ENCODE measurements at places on chromosomes 16 and 17.

GRCh38 chr16:73051961-73052360 is 4.0 kb upstream of the ZFHX3 start:
- H3K4me1 ChIP-seq, result peaks cover 7% of the 10 kb centered on the region
- no peaks in the 10 kb centered on the region for H3K36me3 ChIP-seq
- no peak overlapping the region for H3K4me3 ChIP-seq
- DNase-seq, result no peak
- H3K27me3 ChIP-seq, result peaks cover 53% of the 10 kb centered on the region
- H3K27ac ChIP-seq, result no peak overlapping the region

DNA sequence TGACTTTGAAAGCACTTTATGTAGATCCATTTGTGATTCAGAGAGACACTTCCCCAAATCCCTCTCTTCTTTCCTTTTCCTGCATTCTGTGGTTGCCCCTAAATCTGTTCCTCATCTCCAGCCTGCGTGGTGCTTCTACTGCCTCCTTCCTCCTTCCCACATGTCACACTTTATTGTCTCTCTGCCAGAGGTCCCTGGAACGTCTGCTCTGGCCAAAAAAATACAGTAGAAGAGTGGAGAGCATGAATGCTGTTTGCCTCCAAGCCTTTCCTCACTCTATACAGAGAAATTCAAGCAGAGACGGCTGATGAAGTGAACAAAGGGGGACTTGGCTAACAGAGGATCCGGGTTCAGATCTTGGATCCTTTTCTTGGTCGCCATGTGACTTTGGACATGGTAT is 22.8 kb upstream of the IRX3 start:
- DNase-seq, result no peak
- H3K27ac ChIP-seq, result no peak overlapping the region
- H3K27me3 ChIP-seq, result no peaks in the 10 kb centered on the region

DNA sequence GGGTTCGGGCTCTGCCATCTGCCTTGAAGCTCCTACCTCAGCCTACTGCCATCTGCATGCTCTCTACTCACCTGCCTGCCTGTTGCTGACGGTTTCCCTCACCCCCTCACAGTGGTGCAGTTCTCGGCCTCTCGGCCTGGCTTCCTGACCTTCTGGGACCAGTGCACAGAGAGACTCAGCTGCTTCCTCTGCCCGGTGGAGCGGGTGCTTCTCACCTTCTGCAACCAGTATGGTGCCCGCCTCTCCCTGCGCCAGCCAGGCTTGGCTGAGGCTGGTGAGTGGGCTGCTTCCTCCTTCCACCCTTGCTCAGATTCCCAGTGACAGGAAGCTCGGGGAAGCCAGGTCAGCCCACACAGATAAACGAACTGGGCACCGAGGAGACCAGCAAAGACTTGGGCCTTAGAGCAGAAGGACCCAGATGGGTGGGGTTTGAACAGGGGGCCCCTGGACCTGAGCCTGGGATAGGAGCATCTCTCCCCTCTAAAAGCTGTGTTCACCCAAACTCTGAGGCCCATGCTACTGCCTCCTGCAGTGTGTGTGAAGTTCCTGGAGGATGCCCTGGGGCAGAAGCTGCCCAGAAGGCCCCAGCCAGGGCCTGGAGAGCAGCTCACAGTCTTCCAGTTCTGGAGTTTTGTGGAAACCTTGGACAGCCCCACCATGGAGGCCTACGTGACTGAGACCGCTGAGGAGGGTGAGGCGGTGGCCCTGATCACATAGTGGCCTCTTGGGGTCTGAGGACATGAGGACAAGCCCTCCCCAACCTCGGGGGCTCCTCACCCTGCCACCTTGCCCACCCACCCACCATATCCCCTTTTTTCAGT is 16.4 kb downstream of the RIPOR1 start:
- H3K27ac ChIP-seq, result no peak overlapping the region
- H3K4me3 ChIP-seq, result no peak overlapping the region
- no peaks in the 10 kb centered on the region for H3K27me3 ChIP-seq
- peaks cover 38% of the 10 kb centered on the region for H3K36me3 ChIP-seq

GRCh38 chr17:62672957-62673356 is 45.5 kb downstream of the MRC2 start:
- H3K36me3 ChIP-seq, result no peaks in the 10 kb centered on the region
- no peak overlapping the region for H3K27ac ChIP-seq
- no peaks in the 10 kb centered on the region for H3K4me1 ChIP-seq

- H3K4me3 ChIP-seq, result no peak overlapping the region
- no peak for DNase-seq
- no peaks in the 10 kb centered on the region for H3K27me3 ChIP-seq
- no peak overlapping the region for H3K27ac ChIP-seq
- peaks cover 26% of the 10 kb centered on the region for H3K4me1 ChIP-seq
- no peaks in the 10 kb centered on the region for H3K36me3 ChIP-seq
These were observed 12.3 kb upstream of the PITPNA start for GRCh38 chr17:1574697-1575471.

- DNase-seq, result peak; percentile 13
- H3K36me3 ChIP-seq, result no peaks in the 10 kb centered on the region
- H3K4me1 ChIP-seq, result no peaks in the 10 kb centered on the region
These were observed 160.9 kb upstream of the CDH5 start for GRCh38 chr16:66205287-66206231.

- no peak overlapping the region for H3K27ac ChIP-seq
- DNase-seq, result no peak
- H3K36me3 ChIP-seq, result no peaks in the 10 kb centered on the region
These were observed 3.9 kb downstream of the GPR179 start for GRCh38 chr17:38339891-38340290.

DNA sequence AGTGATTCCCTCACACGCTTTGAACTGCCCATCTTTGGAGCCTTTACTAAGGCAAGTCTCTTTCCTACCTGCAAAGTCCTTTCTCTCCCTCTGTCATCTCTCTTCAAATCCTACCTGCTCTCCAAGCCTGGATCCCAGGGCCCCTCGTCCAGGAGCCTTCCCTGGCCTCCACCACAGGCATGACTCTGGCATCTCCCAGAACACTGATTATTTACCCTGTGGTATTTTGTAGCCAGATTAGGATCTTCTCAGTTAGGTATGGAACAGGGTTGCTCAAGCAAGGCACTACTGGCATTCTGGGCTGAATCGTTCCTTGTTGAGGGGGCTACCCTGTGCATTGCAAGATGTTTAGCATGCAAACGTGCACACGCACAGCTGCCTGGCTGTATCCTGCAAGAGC is 31.9 kb upstream of the POLR3E start:
- H3K27ac ChIP-seq, result no peak overlapping the region
- peaks cover 21% of the 10 kb centered on the region for H3K36me3 ChIP-seq
- DNase-seq, result no peak

DNA sequence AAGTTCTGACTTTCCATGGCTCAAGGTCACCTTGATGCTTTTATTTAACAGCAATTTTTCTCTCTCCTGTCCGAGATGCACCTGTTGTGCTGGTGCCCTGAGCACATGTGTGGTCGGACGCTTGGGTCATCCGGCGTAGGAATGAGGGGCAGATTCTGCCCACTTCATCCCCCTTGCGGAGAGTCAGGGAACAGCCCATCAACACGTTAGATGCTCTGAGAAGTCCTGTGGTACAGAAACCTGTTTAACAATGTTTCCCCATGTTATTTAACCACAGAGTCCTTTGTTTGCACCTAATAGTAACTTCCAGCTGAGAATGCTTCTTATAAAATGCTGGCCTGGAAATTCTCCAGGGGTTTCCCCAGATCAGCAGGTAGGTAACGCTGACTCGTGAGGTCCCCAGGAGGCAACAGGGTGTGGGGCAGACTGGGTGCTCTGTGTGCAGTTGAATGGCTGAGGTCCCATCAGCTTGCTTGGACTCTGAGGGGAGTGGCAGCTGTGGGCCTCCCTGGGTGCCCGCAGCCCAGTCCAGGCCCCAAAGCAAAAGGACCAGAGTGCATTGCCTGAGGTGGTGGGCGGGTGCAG is 17.8 kb downstream of the DOC2B start:
- H3K27me3 ChIP-seq, result no peaks in the 10 kb centered on the region
- no peak overlapping the region for H3K27ac ChIP-seq
- no peaks in the 10 kb centered on the region for H3K4me1 ChIP-seq

DNA sequence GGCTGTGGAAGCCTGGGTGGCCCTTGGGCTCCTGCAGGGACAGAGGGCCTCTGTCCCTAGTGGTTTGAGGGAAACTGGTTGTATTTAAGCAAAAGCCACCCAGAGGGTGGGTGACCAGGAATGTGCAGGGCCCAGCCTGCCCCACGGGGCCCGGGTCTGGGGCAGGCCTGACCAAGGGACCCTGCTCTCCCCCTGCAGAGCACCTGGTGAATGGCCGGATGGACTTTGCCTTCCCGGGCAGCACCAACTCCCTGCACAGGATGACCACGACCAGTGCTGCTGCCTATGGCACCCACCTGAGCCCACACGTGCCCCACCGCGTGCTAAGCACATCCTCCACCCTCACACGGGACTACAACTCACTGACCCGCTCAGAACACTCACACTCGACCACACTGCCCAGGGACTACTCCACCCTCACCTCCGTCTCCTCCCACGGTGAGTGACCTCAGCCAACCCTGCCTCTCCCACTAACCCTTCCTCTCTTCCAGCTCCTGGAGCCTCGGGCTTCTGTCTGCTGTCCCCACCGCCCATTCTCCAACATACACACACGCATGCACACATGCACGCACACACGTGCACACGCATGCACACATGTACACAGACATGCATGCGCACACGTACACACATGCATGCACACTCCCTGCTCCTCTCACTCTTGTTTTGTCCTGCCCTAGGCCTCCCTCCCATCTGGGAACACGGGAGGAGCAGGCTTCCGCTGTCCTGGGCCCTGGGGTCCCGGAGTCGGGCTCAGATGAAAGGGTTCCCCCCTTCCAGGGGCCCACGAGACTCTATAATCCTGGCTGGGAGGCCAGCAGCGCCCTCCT is 10.4 kb downstream of the GALK1 start:
- DNase-seq, result no peak
- peaks cover 3% of the 10 kb centered on the region for H3K36me3 ChIP-seq
- no peak overlapping the region for H3K27ac ChIP-seq

DNA sequence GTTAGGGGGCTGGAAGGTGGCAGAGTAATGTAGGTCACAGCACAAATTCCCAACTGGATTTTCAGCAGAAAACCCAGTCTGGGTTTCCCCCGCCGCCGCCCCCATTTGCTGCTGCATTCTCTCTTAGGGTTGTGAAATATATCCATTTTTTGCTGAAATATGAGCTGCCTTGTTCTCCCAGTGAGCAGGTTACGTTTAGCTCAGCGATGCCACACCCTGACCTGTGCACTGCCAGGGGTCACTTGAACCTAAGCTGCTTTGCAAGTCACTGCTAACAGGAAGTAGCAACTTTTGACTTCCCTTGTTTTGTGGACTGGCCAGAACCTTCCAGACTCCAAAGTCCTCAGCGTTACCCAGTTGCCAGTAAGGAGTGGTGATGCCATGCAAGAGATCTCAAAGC is 274.1 kb downstream of the CPPED1 start:
- H3K4me1 ChIP-seq, result peaks cover 23% of the 10 kb centered on the region
- peaks cover 4% of the 10 kb centered on the region for H3K36me3 ChIP-seq
- H3K27ac ChIP-seq, result no peak overlapping the region
- DNase-seq, result no peak
- no peaks in the 10 kb centered on the region for H3K27me3 ChIP-seq

DNA sequence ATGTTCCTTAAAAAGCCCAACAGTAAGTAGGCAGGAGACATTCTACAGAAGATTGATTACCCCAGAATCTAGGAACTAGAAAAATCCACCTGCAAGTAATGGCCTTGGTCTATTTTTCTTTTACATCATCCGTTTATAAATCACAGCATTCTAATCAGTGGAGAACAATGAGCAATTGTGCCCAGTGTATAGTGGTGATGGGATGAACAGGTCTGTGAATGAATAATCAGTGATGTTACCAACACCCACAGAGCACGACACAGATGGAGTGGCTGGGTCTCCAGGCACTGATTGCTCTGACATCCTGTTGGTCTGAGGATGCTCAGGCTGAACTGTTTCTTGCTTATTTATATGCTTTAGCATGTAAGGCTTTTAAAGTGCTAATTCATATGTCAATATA is 1251.2 kb upstream of the CDH8 start:
- no peaks in the 10 kb centered on the region for H3K27me3 ChIP-seq
- no peaks in the 10 kb centered on the region for H3K4me1 ChIP-seq
- no peak overlapping the region for H3K27ac ChIP-seq
- H3K36me3 ChIP-seq, result no peaks in the 10 kb centered on the region

- DNase-seq, result no peak
- H3K4me1 ChIP-seq, result peaks cover 57% of the 10 kb centered on the region
- peaks cover 61% of the 10 kb centered on the region for H3K36me3 ChIP-seq
- H3K27ac ChIP-seq, result no peak overlapping the region
These were observed 26.8 kb downstream of the TRPV2 start for GRCh38 chr17:16442141-16442540.

GRCh38 chr16:84509032-84509950 is 4.8 kb upstream of the MEAK7 start:
- H3K27ac ChIP-seq, result no peak overlapping the region
- H3K4me1 ChIP-seq, result peaks cover 90% of the 10 kb centered on the region
- H3K27me3 ChIP-seq, result no peaks in the 10 kb centered on the region
- no peak for DNase-seq
- no peak overlapping the region for H3K4me3 ChIP-seq
- H3K36me3 ChIP-seq, result no peaks in the 10 kb centered on the region

DNA sequence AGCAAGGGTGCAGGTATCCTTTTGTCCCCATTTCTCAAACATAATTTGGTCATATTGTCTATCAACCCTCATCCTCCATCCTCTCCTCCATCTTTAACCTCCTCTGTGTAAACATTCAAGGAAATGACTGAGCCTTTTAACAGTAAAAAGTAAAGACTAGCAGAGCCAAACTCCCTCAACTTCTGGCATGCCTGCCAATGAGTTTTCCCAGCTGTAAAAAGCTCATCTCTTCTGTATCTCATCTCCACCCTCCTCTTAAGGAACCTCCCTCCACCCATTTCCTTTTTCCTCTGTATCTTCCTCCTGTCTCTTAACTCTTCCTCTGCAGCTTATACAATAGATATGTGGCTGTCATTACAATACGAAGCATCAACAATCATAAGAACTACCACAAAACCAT is 76.9 kb upstream of the PSMD7 start:
- H3K4me1 ChIP-seq, result no peaks in the 10 kb centered on the region
- H3K27ac ChIP-seq, result no peak overlapping the region
- H3K27me3 ChIP-seq, result no peaks in the 10 kb centered on the region

- no peaks in the 10 kb centered on the region for H3K36me3 ChIP-seq
- no peak for DNase-seq
- no peak overlapping the region for H3K27ac ChIP-seq
These were observed 83.5 kb downstream of the CDYL2 start for GRCh38 chr16:80720804-80721371.

DNA sequence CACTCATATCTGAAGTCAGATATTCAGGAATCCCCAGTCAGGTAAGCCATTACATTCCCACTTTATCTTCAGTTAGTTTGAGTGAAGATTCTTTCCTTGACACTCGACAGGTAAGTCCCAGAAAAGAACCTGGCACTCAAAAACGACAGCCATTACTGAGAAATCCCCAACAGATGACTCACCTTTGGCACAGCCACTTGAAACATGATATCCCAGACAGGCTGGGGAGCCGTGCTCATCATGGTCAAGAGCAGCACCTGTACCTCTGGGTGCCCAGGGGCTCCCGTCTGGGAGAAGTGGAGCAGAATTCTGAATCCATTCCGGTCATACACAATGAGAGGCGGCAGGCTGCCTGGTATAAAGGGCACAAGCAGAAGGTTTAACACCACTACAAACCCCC is 16.8 kb upstream of the COG7 start:
- no peaks in the 10 kb centered on the region for H3K27me3 ChIP-seq
- H3K36me3 ChIP-seq, result peaks cover 59% of the 10 kb centered on the region
- no peaks in the 10 kb centered on the region for H3K4me1 ChIP-seq

Data from CD4-positive, alpha-beta T cell (primary cell).